ENCODE measurements at places on chromosomes 4 and X.

DNA sequence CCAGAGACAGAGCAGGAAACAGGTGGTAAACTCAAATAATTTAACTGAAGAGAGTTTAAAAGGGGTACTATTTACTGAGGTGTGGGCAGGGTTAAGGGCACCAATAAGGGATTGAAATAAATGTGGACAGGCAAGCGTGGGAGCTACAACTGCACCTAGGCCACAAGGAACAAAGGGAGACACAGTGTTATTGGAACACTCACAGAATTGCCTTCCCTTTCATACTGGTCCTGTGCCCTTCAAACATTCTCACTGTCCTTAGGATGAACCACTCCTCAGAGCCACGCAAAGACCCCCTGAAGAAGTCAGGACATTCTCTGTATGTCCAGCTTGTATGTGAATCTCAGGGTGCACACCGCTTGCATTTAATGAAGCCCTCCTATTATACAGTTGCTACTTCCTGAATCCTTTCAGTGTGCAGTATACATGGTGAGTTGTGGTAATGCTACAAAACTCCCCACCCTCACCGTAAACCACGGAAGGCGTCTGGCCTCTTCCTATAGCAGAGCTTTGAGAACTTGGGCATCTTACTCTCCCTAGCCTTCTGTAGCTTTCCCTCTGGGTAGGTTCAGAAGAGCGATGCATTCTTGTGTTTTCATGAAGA is 9.6 kb upstream of the MRPL1 start:
- no peak for DNase-seq

GRCh38 chr4:155207534-155208257 is 740 bp upstream of the NPY2R start:
- no peak for DNase-seq

- DNase-seq: no peak
Observed at GRCh38 chrX:76228499-76228898, 55.6 kb downstream of the PBDC1 start.

DNA sequence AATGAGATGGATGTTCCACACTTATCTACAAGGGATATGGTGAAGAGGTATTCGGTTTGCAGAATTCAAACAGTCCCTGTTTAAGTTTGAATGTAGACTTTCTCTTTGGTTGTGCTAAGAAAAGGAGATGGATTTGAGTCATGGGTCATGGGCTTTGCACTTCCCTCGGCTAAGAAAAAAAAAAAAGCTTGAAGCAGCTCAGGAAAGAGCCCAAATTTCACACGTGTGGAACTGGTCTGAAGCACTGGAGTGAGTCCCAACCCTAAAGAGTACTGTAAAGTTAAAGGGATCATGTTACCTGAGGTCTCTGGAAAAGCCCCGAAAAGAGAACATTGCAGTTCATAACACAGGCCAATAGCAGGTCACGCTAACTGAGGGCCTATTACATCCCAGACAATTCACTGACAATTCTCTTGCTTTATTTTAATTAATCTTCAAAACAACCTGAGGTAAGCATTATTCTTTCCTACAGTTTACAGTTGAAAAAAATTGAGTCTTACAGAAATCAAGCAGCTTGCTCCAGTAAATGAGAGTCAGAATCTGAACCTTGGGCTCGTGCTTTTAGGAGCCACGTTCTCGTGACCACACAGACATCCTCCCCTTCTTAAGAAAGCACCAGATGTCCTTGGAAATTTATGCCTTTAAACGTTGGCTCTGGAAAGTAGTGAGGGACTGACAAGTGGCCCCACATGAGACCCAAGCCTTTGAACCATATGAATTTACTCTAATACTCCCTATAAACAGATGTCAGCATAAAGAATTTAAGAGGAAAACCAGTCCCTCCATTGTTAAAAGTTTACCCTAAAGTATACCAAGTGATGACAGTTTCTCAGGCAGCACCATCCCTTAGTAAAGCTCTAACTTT is 89.3 kb downstream of the MAD2L1 start:
- no peak for DNase-seq

DNA sequence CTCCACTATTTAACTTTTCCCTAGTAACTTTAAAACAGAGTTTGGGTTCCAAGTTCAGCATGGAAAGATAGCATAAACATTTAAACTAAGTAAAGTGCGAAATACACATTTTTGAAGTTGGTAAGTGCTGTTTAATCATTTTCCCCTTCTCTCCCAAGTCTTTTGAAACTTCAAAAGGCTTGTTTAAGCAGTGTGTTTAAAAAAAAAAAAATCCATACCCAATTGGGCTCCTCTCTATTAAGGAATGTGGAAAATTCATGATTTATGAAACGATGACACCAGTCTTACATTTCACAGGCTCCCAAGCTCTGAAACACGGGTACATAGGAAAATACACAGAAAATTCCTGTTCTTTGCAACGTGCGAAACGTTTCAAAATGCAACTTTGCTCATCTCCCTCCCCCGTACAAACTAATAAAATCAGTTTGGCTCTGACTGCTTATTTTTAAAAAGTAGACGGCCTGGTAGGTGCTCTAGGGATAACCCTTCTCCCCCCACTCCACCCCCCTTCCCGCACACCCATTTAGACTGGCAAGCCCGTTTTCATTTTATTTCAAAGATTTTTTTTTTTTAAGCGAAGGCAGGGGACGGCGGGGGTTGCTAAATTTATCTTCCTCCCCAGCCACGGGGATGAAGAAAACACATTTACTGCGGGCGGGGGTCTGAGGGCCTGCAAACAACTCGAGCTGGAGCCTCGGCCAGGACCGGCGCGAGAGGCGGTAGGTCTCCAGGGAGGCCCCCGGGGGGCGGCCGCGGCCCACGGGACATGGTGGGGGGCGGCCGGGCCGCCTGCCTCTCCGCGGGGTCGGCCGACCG is 786 bp upstream of the ZFX start:
- peak; percentile 10 for DNase-seq

DNA sequence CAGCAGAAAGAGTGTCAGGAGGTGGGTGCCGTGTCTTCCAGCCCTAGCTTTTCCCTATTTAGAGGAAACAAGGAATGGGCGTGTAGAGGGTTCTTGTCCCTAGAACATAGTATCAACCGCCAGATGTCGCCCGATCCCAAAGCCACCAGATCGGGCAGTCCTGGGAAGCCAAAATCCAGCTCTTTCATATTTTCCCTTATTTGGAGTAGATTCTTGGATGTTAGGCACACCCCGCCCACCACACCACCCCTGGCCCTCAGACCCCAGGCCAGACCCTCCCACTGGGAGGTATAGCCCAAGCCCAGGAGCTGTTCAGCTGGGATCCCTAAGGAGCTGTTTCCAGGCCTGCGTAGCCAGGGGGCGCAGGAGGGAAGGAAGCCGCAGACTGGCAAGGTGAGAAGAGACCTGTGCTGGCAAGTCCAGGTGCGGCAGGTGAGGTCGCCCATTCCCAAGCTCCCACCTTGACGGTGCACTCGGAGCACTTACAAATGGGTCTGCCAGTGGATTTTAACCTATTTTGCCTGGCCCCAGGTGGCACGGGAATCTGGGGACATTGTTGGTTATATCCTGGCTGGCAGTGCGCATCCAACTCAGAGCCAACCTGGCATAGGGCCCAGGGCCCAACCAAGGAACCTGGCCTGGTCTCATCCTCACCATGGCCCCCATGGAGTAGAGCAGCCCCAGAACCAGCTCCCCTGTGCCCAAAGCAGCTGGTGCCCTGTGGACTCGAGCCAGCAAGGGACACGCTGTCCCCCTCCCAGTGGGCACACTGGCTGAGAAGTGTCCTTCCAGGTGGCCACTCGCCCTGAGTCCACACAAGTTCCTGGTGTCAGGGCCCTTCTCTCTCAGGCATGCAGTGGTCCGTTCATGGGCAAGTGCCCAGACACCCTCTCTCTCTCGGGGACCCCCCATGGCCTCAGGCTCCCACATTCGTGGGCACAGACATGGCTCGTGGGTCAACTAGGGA is 811 bp downstream of the FLNA start:
- DNase-seq: peak; percentile 71

DNA sequence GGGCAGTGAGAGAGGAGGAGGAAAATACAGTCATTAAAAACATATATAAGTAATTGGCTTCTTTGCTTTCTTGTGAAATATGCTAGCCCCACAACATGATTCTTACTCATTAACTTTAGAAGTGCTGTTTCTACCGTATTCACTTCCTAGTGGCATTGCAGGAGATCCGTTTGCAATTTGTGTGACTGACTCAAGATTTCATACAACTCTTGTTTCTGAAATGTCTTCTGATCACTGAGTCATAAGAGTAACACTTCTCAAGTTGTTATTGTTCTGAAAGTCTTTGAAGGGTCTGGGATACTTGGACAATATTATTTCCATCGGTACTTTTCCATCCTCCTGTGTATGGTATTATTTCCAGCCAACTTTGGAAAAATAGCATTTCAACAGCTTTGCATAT is 310.8 kb downstream of the PACRGL start:
- DNase-seq: no peak

DNA sequence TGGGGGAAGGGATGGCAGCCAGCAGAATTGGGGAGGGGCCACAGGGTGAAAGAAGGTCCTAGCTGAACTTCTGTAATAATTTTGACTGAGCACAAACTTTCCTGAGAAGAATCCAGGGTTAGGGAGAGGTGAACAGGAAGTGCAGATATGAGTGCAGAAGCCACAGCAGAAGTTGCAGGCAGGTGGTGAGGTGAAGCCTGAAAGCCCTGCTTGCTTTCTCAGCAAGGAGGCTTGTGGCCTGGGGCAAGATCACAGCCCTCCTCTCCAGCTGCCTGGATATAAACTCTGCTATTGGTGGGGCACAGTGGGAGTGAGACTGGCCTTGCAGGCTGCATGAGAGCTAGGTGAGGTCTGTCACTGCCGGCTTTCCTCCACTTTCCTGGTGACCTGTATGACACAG is 44.1 kb upstream of the UPRT start:
- DNase-seq: no peak

DNA sequence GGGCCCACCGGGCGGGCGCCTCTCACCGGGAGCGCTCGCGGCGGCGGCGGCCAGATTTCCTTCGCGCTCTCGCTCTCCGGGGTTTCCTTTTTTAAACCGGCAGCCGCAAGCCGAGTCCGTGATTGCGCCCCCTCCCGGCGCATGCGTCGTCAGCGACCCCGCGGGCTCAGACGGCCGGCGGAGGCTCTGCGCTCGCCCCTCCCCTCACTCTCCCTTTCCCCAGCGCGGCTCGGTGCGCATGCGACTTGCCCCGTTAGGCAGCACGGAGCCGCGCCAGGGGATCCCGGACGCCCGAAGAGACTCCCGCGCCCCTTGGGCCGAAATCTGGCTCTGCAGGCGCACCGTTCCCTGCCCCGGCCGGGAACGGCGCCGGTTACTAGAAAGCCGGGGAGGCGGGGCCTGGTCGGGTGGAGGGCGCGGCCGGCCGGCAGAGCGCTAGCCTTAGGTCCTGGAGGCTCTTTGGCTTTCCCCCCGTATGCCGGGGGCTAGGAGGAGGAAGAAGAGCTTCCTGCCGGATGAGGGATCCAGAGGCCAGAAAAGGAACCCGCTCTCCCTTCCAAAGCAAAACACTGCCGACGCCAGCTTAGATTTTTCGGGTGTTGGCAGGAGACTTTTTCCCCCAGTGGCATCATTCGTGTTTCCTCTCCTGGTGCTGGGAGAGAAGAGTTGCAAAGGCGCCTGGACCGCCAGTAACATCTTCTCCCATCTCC is at the start of gene CLOCK:
TSS of gene CLOCK (minus strand) at position 154 of the 710 bp plus-strand sequence. CDS start 64,124 bp downstream, outside the sequence.
- DNase-seq: peak; percentile 91

DNA sequence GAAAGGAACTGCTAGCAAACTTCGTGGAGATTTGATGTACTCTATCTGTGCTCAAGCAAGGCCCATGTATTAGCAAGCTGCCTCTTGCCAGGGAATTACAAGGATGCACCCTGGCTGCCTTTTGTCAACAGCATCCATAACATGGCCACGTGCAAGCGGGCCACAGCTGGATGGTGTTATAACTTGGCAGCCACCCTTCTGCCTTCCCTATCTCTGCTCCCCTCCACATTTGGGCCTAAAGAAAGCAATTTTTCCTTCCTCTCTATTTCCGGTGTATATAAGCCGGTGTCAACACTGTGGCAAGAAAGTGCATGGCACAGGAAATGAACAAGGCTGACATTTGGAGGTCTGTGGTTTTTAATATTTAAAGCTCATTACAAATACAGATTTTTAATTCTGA is 94.8 kb downstream of the CLNK start:
- no peak for DNase-seq

- peak; percentile 21 for DNase-seq
Observed at GRCh38 chr4:127403471-127404084, 229.2 kb upstream of the INTU start.
